ENCODE measurements at places on chromosomes 12 and 14. TPM values are rescaled to one million over a fixed set of nuclear protein-coding genes. Genes with fewer than 3 reads are reported as not detected.

The CRACR2A gene
- 10.1 TPM for polyA plus RNA-seq

The PCK2 gene
- 50.2 TPM for polyA plus RNA-seq

The RAP1B gene
- polyA plus RNA-seq, result 297 TPM

The RTL1 gene
- polyA plus RNA-seq, result not detected

The DAO gene
- polyA plus RNA-seq, result not detected

The FAM186B gene
- 0.16 TPM for polyA plus RNA-seq

The GNB3 gene
- polyA plus RNA-seq, result not detected

The SLC5A8 gene
- polyA plus RNA-seq, result not detected

The CACNB3 gene
- 0.39 TPM for polyA plus RNA-seq

The ZDHHC22 gene
- not detected for polyA plus RNA-seq

The ALX1 gene
- not detected for polyA plus RNA-seq

The NAA25 gene
- polyA plus RNA-seq, result 15.0 TPM

The GDF3 gene
- polyA plus RNA-seq, result not detected
